A549 treated with GW870086 at 1 μM for 4 hours (cell line): ENCODE measurements at places on chromosomes 5 and 9. TPM values are rescaled to one million over a fixed set of nuclear protein-coding genes. Genes with fewer than 3 reads are reported as not detected.

The SMIM15 gene
- total RNA-seq, result 68.0 to 83.6 TPM (median 75.3 TPM) in 5 replicates

The TLX3 gene
- not detected in 5 replicates for total RNA-seq

The ARID3C gene
- 0.15 to 0.41 TPM (median 0.21 TPM) in 4 of 5 replicates, not detected in the other for total RNA-seq

The GRXCR2 gene
- total RNA-seq, result not detected in 5 replicates

The LCN10 gene
- not detected in 5 replicates for total RNA-seq

The MEF2C gene
- total RNA-seq, result 0.02 to 0.09 TPM in 2 of 5 replicates, not detected in the others

The SLC6A18 gene
- not detected in 5 replicates for total RNA-seq

The FOXD4L3 gene
- total RNA-seq, result 0.11 to 0.12 TPM in 2 of 5 replicates, not detected in the others

The RNF208 gene
- total RNA-seq, result 1.4 to 2.3 TPM (median 1.8 TPM) in 5 replicates

The SLC36A2 gene
- not detected in 5 replicates for total RNA-seq

The MSX2 gene
- 2.9 to 5.0 TPM (median 4.3 TPM) in 5 replicates for total RNA-seq

The IFNA21 gene
- total RNA-seq, result not detected in 5 replicates

The CDH9 gene
- not detected in 5 replicates for total RNA-seq

The CERCAM gene
- total RNA-seq, result 32.5 to 38.6 TPM (median 34.2 TPM) in 5 replicates

The SHOC1 gene
- total RNA-seq, result 0.05 TPM in 1 of 5 replicates, not detected in the others

The OR1J2 gene
- total RNA-seq, result not detected in 5 replicates

The PAXX gene
- 47.9 to 81.3 TPM (median 74.1 TPM) in 5 replicates for total RNA-seq

The SAXO1 gene
- not detected in 5 replicates for total RNA-seq

The FOXD4L5 gene
- not detected in 5 replicates for total RNA-seq

The LCN15 gene
- not detected in 5 replicates for total RNA-seq

The PCDHB3 gene
- total RNA-seq, result 0.05 TPM in 1 of 5 replicates, not detected in the others

The TYRP1 gene
- not detected in 5 replicates for total RNA-seq

The CYSRT1 gene
- 3.6 to 5.2 TPM (median 4.2 TPM) in 5 replicates for total RNA-seq

The GRIA1 gene
- total RNA-seq, result not detected in 5 replicates
